ENCODE measurements at places on chromosomes 1 and 21.
A peak's percentile ranks its signal among the peaks of the same experiment; 100 is the strongest.

DNA sequence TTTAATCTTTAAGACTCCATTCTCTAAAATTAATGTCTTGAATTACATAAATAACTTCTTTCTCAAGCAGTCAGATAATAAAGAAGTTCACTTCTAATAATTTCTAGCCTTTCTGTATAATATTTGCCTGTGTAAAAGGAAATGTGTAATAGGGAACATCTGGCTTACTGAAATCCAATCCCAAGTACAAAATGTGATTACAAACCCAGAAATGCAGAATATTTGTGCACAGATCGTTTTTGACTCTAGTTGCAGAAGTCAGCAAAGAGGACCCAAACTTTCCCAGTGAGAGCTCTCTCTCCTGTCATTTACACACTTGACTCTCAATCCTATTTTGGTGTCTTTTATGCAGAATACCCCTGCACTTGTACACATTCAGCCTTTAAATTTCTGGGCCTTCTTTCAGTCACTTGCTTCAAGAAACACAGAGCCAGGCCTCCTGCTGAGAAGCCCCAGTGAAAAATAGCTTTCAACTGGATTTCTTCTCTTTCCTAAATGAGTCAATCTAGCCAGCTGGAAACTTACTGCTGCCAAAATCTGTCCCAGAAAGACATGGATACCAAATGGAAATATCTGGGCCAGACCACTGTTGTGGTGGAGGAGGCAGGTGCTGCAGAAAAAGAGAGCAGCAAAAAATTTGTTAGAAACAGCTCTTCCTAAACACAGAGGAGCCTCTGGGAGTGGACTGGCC lies 68.5 kb upstream of the ADAM30 start:
- no peak for DNase-seq

DNA sequence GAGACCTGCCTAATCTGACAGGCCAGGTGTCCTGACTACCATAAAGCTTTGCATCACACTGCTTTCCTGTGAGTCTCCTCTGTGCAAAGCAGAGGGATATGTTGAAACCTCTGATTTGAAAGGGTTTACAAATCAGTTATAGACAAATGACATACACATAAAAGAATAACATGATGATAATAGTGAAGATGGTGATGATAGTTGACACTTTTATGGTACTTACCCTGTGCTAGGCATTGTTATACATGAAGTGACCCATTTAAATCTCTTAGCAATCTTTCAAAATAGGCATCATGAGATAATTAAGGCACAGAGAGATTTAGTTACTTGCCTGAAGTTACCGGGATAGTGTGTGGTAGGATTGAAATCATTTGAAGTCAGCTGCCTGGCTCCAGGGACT lies 34.1 kb upstream of the PKN2 start:
- no peak for DNase-seq

DNA sequence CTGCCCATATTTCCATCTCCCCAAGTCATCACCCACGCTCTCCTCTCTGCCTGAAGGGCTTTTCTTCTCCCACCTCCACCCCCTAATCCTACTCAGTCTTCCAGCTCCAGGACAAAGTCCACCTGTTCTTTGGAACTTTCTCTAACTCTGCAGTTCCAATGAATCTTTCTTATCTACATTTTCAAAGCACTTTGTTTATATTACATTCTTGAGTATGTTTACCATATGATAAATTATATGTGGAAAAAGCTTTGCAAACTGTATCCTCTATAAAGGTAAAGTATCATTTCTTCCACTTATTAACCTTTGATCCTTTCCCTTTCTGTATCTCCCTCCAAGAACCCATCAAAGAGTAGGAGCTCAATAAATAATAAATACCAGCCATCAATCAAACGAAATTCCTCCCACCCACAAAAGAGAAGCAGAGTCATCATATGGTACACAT lies 39.7 kb downstream of the TTC13 start:
- DNase-seq, result no peak

GRCh38 chr1:206723805-206724472 lies 39.2 kb downstream of the MAPKAPK2 start:
- no peak for DNase-seq

DNA sequence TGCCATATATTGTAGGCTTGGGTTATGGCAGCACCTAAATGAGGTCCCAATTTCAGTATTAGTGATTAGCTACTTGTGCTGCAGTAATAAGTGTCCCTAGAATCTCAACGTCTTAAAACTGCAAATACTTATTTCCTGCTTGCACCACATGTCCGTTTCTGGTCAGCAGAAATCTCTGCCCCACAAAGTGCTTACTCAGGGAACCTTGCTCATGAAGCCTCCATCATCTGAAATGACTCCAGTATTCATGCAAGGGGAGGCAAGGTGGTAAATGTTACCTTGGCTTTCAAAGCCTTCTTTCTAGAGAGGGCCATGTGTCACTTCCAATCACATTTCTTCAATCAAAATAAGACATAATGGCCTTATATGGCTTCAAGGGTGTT lies 274.2 kb upstream of the KAZN start:
- no peak for DNase-seq

GRCh38 chr21:34351786-34352241 lies 12.0 kb upstream of the KCNE2 start:
- peak; percentile 56 for DNase-seq

DNA sequence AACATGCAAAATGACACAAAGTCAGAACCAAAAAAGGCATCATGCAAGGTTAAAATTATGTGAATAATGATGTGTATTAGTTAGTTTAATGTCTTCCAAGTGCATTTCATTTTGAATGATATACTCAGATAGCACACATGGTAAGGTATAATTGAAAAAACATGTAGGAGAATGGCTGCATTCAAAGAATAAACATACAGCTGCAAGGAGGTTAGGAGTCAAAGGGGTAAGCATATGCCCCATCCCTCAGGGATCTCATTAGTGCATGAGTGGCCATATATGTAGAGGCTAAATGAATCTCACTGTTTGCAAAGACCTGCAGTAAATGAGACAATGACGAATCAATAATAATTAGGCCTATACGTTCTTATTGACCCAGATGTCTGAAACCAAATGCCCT lies 179.7 kb upstream of the HOOK1 start:
- no peak for DNase-seq
